ENCODE measurements at places on chromosomes 3 and 15.

DNA sequence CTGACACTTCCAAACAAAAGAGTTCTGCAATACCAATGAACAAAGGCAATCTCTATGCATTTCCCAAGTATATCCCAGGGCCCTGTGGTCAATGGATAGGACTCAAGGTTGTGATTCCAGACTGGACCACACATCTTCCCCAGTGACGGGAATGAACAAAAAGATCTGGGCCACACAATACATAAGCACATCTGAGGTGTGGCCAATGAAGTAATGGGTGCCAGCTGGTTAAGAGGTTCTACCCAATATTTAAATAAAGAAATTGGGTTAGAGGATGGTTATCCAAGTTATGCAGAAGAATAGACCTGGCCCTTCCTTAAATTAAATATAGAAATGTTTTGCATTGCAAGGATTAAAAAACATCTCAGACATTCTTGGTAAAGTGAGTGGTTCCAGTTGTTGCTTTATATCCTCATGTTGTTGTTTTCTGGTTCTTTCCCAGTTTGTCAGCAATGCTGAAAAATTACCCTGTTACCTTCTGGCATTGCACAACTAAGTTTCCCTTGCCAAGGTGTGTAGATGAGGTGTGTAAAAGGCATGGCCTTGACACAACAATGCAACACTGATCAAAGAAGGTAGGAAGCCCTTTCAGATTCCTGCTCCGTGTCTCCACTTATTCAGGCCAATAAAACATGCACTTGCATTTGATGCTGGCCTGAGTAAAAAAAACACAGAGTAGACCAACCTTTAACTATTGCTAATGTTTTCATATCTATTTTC, 86.5 kb downstream of the PRICKLE2 start:
- no peak for DNase-seq

- peak; percentile 84 for DNase-seq
Observed at GRCh38 chr3:185942907-185943759, 5.3 kb upstream of the TRA2B start.

DNA sequence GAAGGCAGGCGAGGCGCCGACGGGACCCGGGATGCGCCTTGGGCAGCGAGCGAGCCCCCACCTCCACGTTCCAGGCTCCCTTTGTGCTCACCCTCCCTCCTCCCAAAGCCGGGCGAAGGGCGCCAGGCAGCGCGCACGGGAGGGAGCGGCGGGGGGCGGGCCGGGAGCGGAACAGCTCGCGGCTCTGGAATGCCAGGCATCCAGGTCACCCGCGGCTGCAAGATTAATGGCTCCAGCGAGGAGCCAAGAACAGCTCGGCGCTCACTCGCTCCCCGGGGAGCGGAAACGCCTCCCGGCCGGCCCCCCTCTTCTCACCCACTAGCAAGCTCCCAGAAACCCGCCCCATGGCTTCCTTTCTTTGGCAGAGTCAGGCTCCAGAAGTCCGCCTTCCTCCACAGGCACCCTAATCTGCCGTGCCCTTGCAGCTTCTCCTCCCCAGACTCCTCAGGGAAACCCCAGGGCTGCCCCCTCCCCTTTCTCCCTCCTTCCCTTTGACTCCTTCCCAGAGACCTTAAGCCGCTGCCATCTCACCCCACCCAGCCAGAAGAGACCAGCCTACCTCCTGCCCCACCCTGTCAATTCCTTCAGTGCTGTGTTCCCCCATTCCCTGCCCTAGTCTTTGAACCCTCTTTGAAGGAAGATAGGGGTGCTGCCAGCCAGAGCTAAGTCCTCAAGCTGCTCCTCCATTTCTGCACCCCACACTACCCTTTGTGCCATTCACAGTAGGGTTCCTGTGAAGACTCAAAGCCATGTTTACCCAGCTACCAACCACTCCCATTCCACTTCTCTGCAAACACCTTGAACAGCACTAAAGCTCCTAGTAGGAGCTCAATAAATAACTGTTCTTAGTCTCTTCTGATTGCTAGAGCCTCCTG, 9.9 kb downstream of the AMOTL2 start:
- peak; percentile 20 for DNase-seq

GRCh38 chr3:31853580-31853979, 127.5 kb downstream of the OSBPL10 start:
- no peak for DNase-seq

- DNase-seq = no peak
Observed at GRCh38 chr3:41200669-41201021, 1.3 kb downstream of the CTNNB1 start.

- DNase-seq = no peak
Observed at GRCh38 chr15:59221511-59222505, 15.2 kb downstream of the LDHAL6B start.

DNA sequence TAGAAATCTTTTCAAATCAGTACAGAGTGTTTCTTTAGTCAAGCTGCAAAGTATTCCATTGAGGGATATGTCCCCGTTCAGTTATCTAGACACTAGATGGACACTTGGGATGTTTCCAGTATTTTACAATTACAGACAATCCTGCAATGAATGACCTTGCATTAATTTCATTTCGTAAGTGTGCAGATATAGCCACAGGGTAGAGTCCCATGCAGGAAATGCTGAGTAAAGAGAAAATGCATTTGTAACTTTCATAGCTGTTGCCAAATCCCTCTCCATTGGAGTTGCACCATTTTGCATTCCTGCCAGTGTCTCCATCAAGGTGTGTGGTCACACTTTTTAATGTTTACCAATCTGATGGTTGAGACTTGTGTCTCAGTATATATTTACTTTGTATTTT, 92.5 kb downstream of the LIPC start:
- no peak for DNase-seq

- peak; percentile 39 for DNase-seq
Observed at GRCh38 chr3:72310419-72311380, 525.8 kb upstream of the PROK2 start.

GRCh38 chr3:32998631-32999451, 47.4 kb downstream of the CCR4 start:
- no peak for DNase-seq

- no peak for DNase-seq
Observed at GRCh38 chr3:23629181-23629894, 176.4 kb upstream of the UBE2E1 start.

GRCh38 chr15:90708516-90708915, 8.6 kb upstream of the BLM start:
- DNase-seq = no peak

DNA sequence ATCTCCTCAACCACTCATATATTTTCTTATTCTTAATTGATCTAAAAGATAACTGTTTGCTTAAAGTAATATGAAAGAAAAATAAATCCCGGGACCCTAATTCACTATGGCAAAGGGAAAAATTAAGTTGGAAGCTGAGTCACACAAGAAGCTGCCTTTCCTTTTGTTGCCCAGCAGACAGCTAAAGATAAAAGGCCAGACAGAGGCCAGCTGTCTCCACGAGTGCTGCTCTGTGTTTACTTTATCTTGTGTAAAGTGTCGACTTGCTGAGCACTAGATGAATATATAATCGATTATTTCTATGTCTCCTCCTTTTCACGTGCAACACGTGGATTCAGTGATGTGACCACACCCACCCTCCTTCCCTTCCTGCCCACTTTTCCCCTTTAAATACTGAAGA, 52.8 kb upstream of the NSMCE3 start:
- DNase-seq = no peak

DNA sequence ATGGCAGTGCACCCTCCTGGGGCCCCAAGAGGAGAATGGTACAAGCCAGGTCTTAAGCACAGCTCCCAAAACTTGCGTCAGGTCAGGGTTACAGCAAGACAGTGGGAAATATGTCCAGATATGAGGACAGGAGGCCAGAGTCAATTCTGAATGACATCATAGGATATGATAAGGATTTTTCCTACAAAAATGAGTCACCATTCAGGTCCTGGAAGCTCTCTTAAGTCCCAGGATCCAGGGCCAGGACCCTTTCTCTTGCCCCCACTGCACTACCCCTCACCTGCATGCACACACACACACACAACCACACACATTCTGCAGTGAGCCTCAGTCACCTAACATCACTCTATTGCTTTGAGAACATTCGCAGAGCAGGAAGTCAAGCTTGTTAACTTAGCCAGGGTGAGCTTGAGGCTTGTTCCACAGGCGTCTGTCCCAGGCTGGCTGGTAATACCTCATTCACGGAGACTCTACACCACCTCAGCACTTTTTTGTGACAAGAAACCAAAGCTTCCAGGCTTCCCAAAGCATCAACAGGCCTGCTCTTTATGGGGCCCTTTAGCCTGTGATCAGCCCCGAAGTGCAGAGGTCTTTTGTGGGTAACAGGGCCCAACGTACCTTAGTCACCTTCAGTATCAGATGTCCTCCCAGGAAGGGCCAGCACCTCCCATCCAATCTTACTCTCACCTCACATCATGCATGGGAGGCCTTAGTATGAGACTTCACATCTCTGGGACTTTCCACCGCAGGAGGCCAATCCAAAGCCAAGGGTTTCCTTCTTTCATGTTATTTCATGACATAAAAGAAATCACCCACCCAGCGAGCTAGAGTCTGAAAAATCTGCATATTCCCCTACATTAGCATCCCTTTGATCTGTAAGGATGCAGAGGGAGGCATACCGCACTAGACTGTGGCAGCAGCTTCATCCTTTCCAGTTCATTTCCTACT, 74.0 kb upstream of the LIPC start:
- no peak for DNase-seq

- no peak for DNase-seq
Observed at GRCh38 chr3:142019794-142020320, 129.5 kb downstream of the TFDP2 start.

- peak; percentile 52 for DNase-seq
Observed at GRCh38 chr15:70535071-70535954, 228.0 kb downstream of the UACA start.

- DNase-seq = no peak
Observed at GRCh38 chr3:73604451-73604850, 20.3 kb downstream of the PDZRN3 start.

DNA sequence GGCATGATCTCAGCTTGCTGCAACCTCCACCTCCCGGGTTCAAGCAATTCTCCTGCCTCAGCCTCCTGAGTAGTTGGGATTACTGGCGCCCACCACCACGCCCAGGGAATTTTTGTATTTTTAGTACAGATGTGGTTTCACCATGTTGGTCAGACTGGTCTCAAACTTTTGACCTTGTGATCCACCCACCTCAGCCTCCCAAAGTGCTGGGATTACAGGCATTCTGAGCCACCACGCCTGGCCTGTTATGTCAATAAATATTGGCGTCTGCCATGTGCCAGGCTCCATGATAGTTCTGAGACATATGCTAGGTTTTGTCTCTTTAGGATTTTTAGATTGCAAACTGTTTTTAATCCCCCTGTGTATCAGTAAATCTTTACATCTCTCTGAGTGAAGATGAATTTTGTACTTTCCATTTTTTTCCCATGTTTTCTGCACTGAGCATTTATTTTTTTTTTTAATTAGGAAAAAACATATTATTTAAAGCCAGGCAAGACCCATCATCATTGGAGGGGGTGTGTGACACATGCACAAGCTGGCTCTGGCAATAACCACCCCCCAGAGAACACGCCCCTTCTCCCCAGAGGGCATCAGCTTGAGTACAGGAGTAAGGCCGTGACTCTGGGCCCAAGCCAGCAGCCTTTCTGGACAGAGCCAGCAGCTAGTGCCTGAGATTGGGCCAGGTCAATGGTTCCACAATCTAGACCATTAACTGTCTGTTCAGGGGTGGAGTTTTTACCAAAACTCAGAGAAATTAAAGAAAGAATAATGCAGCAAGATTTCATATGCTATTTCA, 51.0 kb upstream of the ATP1B3 start:
- DNase-seq = no peak

GRCh38 chr15:87816811-87817210, 439.7 kb downstream of the NTRK3 start:
- no peak for DNase-seq

DNA sequence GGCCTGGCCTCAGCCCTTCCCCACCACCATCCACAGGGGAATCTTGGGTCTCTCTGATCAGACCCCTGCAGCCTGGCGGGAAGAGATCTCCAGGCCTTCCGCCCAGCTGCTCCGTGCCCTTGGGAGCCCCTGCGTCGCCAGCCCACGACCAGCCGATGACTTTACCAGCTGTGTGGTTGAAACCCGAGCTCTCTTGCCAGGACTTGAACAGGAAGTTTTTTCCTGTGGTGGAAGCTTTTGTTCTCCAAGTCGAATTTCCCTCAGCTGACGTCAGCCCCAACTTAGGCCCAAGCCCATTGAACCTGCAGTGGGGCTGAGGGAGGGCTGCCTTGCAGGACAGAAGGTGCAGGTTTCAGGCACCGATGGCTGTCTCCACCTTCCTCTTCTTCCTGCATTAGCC, 51.7 kb upstream of the SMAD3 start:
- no peak for DNase-seq

DNA sequence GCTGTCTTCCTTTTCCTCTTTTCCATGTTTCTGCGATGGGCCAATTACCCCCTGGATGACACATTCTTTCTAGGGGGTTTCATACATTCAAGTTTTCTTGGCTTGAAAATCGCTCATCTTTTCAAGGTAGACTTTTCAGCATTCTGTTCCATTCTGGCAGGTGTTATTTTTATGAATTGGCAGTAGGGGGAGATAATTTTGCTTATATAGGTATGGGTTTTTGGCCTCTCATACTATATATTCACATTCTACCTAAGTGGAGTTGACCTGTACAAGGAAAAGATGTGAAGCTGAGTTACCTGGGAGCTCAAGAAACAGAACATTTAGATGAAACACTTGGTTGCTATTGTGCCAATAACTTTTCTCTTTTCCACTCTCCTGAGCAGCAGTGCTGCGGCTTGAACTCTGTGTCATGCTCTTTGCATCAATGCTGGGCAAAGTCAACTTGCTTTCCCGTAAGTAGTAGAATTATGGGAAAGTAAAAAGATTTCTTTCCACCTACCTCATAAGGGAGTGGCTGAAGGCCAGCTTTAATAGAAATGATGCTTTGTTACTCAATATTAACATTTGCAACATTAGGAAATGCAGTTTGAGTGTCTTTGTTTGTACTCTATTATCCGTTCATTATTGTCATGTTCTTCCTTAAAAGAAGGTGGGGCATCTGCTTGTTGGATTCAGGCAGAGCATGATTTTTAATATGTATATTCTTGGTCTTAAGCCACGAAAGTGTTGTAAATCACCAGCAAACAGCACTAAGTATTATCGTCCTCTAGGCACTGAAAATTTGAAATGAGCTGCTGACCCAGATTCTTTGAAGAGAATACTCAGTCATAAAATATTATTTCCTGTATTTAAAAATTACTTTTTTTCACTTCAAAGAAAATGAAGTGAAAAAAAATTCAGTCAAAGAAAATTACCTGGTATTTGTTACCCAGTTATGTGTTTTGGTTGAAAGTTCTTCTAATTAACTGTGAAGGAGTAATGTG, 27.7 kb upstream of the MFSD1 start:
- no peak for DNase-seq

GRCh38 chr3:192929755-192930547, 12.3 kb upstream of the MB21D2 start:
- no peak for DNase-seq

GRCh38 chr15:101136381-101137268, 115.2 kb downstream of the CHSY1 start:
- no peak for DNase-seq

Data from activated gamma-delta T cell treated with Interleukin-2 at 50 U/mL for 16 hours (primary cell).